ENCODE measurements at places on chromosomes 12 and 14. TPM values are rescaled to one million over a fixed set of nuclear protein-coding genes. Genes with fewer than 3 reads are reported as not detected.
A peak's percentile ranks its signal among the peaks of the same experiment; 100 is the strongest.

- no peak for DNase-seq
These were observed 48.2 kb upstream of the PNMA1 start for GRCh38 chr14:73762375-73762822.

DNA sequence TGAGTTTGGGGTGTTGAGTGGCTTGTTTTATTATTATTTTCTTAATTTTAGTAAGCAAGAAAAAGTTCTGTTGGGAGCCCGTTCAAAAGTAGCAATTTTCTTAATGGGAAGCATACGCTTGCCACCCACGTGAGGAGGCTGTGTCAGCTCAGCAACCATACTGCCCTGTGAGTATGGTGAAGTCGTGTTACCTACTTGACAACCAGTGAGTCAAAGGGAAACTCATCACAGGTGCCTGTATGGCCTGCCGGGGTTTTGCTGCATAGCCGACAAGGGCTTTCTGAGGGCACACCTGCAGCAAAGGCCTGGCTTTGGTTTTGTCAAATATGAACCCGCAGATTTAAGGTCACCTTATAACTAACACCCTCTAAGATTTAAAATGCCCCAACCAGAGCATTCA is 31.1 kb downstream of the PITPNM2 start:
- no peak for DNase-seq

DNA sequence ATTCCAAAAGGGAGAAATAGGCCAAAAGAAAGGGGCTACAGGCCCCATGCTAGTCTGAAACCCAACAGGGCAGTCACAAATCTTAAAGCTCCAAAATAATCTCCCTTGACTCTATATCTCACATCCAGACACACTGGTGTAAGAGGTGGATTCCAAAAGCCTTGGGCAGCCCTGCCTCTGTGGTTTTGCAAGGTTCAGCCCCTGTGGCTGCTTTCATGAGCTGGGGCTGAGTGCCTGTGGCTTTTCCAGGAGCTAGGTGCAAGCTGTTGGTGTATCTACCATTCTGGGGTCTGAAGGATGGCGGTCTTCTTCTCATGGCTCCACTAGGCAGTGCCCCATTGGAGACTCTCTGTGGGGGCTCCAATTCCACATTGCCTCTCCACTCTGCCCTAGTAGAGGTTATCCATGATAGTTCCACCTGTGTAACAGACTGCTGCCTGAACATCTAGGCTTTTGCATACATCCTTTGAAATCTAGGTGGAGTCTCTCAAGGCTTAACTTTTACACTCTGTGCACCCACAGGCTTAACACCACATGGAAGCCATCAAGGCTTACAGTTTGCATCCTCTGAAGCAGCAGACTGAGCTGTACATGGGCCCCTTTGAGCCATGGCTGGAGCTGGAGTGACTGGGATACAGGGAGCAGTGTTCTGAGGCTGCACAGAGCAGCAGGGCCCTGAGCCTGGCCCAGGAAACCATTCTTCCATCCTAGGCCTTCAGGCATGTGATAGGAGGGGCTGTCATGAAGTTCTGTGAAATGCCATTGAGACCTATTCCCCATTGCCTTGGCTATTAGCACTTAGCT is 66.5 kb upstream of the ABCD2 start:
- DNase-seq: no peak

- DNase-seq: no peak
These were observed 53.8 kb downstream of the MIS18BP1 start for GRCh38 chr14:45199230-45199629.

DNA sequence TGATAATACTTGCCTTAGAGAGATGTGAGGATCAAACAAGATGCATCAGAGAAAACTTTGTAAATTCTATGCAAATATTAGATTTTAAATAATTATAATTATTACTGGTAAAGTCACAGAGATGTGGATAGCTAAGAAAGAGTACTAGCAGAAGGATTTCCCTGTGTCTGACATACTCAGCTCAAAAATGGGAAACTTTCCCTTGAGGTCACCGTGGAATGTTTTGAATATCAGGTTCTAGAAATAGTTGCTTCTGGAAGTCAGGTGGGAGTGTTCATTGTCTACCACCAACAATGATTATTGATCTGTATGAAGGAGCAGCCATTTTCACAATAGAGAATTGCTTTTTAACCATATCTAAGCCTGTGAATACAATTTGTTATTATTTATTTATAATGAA is 71.7 kb downstream of the FLRT2 start:
- no peak for DNase-seq

GRCh38 chr12:127257366-127257935 is 1009.5 kb upstream of the TMEM132C start:
- DNase-seq: no peak

GRCh38 chr12:92098594-92099380 is 46.9 kb downstream of the BTG1 start:
- DNase-seq: no peak

DNA sequence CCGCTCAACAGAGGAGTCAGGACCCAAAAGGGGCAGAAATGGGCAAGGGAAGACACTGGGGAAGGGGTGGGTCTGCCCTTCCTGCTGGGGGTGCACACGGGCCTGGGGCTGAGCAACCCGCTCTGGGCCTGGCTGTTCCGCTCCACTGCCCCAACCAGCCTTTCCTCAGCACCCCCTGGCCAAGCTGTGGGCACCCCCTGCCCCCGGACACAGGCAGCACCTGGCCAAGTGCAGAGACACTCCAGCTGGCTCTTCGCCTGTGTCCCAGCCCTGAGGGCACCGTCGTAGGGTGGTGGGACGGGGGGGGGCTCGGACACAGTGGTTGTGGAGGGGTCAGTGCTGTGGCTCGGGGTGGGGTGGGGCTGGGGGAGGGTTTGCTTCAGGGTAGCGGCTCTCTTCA is 10.3 kb downstream of the PACS2 start:
- DNase-seq: no peak

GRCh38 chr12:104164634-104165033 is 26.6 kb upstream of the NFYB start:
- no peak for DNase-seq

GRCh38 chr12:65827827-65828231 is 3.5 kb downstream of the HMGA2 start:
- DNase-seq: no peak

DNA sequence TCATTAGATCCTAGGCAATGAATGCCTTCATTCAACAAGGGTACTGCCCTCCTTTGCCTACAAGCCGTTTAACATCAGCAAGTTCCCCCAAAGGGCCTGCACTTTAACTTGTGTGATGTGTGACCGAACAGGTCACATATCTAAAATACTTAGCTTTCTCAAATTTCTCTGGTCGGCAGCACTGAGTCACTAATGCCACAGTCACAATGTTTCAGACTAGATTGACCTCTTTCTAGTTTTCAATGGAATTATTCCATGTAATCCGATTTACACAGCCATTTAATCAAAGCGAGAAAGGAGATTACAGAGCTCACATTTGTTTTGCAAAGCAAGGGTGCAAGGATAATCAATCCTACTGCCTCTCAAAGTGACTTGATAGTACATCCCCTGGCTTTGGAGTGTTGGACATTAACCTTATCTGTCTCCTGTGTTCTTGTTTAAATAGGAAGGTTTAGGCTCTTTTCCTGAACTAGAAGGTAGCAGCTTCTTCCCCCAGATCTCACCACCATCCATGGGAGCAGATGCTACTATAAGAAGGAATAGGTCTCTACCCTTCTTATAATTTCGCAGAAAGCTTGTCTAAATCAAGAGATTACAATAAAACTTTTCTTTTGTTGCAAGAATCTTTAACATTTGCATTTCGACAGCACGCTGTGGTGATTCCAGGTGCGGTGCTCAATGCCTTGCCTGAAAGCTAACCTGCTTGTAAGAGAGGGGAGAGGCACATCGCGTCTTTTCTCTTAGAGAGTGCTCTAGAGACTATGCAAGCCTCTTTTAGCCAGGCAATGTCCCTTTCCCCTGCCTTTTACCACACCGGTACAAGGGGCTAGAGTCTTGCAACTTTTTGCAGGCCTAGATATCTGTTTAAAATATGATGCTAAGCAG is 1.8 kb downstream of the KITLG start:
- DNase-seq: no peak

DNA sequence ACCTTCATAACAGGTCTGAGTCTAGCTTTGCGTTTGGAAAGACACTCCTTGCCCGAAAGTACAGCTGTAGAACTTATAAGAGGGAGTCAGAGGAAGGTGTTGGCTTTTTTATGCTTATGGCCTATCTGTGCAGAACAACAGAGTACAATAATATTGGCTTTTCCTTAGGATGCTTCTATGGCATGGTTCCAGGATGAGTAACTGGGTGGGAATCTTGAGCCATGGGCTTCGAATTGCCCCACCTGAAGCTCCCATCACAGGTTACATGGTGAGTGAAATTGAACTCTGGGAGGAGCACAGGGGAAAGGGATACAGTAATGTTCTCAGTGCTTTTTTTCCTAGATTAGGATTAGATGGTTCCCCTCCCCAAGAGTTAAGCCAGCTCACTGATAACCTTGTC is 13.0 kb downstream of the PARP2 start:
- DNase-seq: no peak

- no peak for DNase-seq
These were observed 33.1 kb upstream of the MMP19 start for GRCh38 chr12:55875704-55876467.

DNA sequence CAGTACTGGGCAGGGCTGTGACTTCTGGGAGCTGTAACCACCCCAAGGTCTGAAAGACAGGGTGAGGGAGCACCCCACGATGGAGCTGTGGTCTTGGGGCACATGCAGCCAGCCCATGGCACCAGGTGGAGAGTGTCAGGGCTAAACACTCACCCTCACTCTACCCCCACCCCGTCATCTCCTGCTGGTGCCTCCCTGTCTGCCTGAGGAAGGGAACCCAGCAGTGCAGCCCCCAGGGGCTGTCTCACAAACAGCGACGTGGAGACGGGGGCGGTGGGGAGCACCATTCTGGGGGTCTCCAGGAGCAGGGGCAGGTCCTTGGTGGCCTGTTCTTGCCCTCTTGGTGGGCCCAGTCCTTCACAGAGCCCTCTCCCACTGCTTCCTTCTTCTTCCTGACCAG is 63.5 kb downstream of the ERH start:
- DNase-seq: no peak

GRCh38 chr12:66813137-66813892 is 134.4 kb upstream of the GRIP1 start:
- no peak for DNase-seq

DNA sequence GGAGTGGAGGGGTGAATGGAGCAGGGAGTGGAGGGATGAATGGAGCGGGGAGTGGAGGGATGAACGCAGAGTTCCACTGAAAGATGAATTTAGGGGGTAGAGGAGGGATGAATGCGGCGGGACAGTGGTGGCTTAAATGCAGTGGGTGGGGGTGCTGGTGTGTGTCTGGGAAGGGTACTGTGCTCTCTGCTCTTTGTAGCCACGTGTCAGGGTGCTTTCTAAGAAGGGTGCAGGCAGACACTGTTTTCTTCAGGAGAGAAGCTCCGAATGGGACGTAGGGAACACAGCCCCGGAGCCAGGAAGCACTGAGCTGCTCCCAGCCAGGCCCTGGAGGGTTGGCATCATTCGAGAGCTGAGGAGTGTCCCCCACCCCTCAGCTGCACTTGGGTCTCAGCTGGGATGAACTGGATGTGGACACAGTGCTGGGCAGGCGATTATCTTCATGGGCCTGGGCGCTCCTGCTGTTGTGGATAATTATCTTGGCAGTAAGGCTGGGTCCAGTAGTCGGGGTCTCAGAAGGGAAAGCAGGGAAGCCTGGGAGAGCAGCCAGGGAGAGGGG is 9.5 kb upstream of the CEP170B start:
- no peak for DNase-seq

DNA sequence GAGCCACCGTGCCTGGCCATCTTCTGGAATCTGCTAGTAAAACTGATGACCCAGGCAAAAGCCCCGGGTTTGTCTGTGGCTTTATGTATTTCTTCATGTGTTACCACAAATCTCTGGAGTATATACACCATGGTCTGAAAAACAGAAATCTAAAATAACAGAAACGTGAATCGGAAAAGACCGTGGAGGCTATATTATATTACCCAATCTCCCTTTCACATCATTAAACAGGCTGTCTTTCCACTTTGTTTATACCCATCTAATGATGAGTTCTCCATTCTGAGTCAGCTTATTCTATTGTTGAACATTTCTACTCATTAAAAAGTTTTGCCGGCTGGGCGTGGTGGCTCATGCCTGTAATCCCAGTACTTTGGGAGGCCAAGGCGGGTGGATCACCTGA is 9.5 kb upstream of the AJUBA start:
- no peak for DNase-seq

- DNase-seq: no peak
These were observed 942 bp upstream of the GSG1 start for GRCh38 chr12:13104409-13104808.

- no peak for DNase-seq
These were observed 18.1 kb upstream of the WDR89 start for GRCh38 chr14:63659726-63660125.

GRCh38 chr14:86013641-86014040 is 483.7 kb downstream of the FLRT2 start:
- DNase-seq: peak; percentile 32

GRCh38 chr12:108367436-108367835 is 28.3 kb upstream of the CMKLR1 start:
- no peak for DNase-seq

GRCh38 chr12:131776237-131776889 is 51.8 kb upstream of the MMP17 start:
- no peak for DNase-seq

- DNase-seq: no peak
These were observed 4.0 kb upstream of the SLC22A17 start for GRCh38 chr14:23356662-23357061.

DNA sequence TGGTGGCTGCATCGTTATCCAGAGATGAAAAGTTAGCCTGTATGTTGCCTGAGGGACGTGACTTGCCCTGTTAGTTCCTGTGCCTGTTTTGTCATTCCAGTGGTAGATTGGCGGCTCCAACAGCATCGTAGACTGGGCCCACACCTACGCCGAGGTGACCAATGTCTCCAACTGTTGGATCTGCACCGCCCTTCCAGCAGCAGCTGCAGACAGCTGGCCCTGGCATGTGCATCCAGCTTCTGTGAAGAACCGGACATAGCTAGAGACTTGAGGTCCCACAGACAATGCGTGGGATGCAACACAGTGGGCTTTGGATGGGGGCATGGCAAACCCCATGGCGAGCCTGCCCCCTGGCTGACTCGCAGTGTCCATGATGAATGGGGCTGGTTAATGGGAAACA is 93.0 kb upstream of the TMPO start:
- no peak for DNase-seq

The AJUBA gene
- polyA plus RNA-seq: 7.2 TPM

The RNFT2 gene
- 0.37 TPM for polyA plus RNA-seq

The OAS1 gene
- 14.6 TPM for polyA plus RNA-seq

The C12orf54 gene
- 0.22 TPM for polyA plus RNA-seq

The FBXO34 gene
- polyA plus RNA-seq: 16.3 TPM

The GARIN6 gene
- not detected for polyA plus RNA-seq

The KIF21A gene
- 5.6 TPM for polyA plus RNA-seq

The FBXO33 gene
- 4.7 TPM for polyA plus RNA-seq
